ENCODE measurements at places on chromosomes 7 and 10.

- no peak for DNase-seq
Measured at GRCh38 chr7:37714606-37715005, 31.0 kb downstream of the GPR141 start.

GRCh38 chr7:153641199-153641598, 411.0 kb upstream of the DPP6 start:
- DNase-seq: no peak

DNA sequence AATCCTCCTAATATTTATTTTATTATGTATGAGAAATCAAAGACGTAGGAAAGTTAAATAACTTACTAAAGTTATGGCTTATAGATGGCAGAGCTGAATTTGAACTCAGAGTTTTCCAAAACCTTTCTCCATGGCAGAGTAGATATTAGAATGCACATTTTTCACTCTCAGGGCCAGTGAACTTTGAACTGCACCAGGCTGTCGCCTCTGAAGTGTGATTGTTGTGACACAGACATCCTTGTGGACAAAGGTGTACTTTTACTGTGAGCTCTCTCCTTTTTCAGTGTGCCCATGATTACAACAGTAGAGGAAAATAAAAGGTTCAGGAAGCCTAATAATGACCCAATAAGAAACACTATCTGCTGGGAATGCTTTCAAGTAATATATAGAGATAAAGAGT, 29.1 kb downstream of the TES start:
- DNase-seq: no peak

DNA sequence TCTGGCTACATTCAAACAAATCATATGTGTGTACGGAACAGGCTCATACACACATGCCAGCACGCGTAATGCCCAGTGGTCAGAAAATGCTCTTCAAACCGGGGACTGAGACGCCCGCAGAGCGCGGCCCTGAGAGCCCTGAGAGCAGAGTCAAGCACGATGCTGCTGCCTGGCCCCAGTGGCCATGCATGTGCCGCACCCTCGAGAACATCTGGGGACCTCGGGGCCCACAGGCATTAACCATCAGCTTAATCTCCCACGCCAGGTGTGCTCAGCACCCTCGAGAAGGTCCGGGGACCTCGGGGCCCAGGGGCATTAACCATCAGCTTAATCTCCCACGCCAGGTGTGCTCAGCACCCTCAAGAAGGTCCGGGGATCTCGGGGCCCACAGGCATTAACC, 163.1 kb downstream of the PTPRN2 start:
- DNase-seq: no peak

GRCh38 chr10:75476985-75477384, 45.6 kb downstream of the LRMDA start:
- no peak for DNase-seq

DNA sequence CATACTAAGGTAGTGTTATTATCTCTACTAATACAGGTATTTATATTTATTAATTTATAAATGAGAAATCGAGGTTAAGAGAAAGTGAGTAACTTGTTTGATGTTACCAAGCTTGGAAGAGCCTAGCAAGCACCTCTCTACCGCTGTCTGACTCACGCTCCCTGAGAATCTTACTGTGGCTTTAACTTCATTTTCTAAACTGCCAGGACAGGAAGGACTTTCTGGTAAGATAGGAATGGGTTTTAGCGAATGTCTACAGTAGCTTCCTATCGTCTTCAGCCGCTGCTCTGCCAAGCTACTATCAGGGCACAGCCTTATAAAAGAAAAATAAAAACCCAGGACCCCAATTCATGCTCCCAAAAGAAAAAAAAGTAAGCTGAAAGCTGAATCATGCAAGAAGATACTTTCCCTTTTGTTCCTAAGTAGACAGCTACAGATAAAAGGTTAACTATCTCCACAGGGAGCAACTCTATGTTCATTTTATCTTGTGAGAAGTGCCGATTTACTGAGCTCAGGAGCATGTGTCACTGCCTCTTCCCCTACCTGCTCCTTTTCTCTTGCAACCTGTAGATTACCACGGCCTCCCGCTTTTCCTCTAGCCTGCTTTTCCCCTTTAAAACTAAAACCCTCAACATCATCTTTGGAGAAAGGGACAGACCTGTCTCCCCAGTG, 60.2 kb downstream of the THNSL1 start:
- no peak for DNase-seq

GRCh38 chr10:18376650-18377049, 236.4 kb downstream of the CACNB2 start:
- DNase-seq: no peak
